ENCODE measurements at places on chromosomes 4 and X. TPM values are rescaled to one million over a fixed set of nuclear protein-coding genes. Genes with fewer than 3 reads are reported as not detected.

CFAP299 gene
- total RNA-seq: 1.1 TPM

DDX53 gene
- total RNA-seq: not detected

RPS6KA6 gene
- total RNA-seq: 6.8 TPM

MAGEA9B gene
- not detected for total RNA-seq

IL2 gene
- not detected for total RNA-seq

VEGFC gene
- total RNA-seq: 26.9 TPM

NMU gene
- not detected for total RNA-seq

FOXR2 gene
- total RNA-seq: not detected

AKAP17A gene
- total RNA-seq: 10.6 TPM

GAGE12H gene
- not detected for total RNA-seq
